ENCODE measurements at places on chromosomes 13 and 19.
A peak's percentile ranks its signal among the peaks of the same experiment; 100 is the strongest.

GRCh38 chr19:17981611-17982010, 14.7 kb downstream of the KCNN1 start:
- DNase-seq = no peak

GRCh38 chr13:51282322-51282721, 57.2 kb upstream of the SERPINE3 start:
- DNase-seq = no peak

DNA sequence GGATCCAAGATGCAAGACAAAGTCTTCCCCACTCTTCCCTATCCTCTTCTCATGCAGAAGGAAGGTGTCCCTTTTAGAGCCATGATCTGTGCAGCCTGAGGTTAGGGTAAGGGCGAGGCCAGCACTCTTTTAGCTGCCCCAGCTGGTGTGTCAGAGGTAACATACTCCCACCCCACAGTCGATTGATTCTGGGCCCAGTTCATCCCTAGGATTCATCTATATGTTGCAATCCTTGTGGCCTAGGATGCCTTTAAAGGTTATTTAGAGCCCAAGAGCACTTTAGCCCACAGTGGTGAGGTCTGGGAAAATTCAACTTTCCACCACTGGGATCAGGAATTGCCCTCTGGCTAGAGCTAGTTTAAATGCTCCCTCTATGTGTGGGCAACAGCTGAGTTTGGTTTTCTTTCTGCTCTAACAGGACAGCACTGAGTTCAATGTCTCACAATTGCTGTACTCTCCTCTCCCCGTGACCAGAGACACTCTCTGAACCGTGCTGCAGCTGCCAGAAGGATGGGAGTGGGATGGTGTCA, 201.3 kb upstream of the SERP2 start:
- DNase-seq = no peak

DNA sequence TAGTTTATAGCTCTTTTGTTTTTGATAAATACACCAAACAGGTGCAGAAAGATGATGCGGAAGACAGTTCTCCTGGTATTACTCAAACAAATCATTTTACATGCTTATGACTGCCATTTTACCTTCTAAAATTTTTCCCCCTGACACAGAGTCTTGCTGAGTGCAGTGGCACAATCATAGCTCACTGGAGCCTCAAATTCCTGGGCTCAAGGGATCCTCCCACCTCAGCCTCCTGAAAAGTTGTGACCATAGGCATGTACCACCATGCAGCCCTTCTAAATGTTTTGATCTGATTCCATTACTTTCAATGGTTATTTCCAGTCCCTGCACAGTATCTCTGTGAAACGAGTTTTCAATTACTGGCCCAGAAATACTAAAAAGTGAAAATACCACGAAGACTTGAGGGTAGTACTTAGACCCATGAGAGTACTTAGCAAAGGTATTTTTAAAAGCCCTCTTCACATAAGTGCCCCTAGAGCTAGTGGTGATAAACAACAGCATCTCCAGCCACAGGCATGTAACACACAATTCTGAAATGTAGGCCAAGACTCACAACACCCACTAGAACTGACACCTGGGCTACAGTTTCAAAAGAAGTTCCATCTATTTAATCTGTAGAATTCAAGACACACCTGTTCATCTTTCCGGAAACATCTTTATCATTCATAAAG, 11.3 kb downstream of the HSPH1 start:
- DNase-seq = no peak

DNA sequence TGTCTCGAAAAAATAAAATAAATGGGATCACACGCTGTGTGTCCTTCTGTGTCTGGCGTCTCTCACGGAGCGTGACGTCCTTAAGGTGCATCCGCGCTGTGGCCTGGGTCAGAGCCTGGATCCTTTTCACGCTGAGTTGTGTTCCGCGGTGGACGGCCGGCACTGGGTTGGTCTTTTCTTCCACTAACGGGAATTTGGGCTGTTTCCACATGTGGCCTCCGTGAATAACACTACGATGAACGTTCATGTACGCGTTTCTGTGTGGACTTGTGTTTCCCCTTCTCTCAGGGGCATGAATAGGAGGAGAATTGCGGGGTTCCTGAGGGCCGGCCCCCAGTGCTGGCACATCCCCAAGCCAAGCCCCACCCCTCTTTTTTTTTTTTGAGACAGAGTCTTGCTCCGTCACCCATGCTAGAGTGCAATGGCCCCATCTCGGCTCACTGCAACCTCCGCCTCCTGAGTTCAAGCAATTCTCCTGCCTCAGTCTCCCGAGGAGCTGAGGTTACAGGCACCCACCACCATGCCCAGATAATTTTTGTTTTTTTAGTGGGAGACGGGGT, 6.2 kb upstream of the PTBP1 start:
- no peak for DNase-seq

GRCh38 chr19:1343041-1343440, 40.7 kb upstream of the NDUFS7 start:
- no peak for DNase-seq

DNA sequence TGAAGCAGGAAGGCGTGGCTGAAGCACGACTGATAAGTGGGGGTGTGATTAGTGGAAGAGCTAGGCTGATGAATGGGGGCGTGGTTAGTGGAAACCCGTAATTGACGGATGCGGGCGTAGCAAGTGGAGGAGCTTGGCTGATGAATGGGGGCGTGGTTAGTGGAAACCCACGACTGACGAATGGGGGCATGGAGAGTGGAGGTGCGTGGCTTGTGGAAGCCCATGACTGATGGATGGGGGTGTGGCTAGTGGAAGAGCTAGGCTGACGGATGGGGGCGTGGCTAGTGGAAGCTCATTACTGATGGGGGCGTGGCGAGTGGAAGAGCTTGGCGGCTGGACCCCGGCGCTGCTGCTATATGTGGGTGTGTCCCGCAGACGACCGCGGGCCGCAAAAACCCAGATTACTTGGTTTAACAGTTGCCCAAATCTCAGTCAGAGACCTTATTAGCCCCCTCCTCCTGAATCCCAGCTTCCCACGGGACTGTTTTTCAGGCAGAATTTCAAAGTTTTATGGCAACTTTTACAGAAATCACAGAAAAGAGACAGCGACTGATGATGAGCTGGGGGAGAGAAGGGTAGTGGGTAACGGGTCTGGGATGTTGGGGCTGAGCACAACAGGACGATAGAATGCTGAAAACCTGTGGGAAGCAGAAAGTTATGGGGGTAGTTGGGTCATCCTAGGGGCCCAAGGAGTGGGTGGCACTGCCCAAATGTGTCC, 9.0 kb upstream of the MEIS3 start:
- DNase-seq = peak; percentile 82

DNA sequence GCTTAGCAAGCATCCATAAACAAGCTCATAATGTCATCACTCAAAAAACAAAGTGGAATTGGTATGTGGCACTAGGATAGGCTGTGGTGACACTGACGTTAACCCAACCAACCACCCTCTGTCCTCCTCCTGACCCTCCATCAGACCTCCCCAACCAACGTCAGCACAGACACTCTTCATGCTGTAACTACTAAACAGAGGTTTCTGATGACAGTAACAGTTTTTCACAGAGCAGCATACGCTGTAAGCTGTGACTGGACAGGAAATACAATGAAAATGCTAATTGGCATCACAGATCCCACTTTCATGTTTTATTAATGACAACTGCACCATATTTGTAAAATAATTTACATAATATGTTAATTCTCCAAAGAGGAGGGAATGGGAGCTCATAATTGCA, 238.0 kb downstream of the IRS2 start:
- no peak for DNase-seq

- no peak for DNase-seq
Observed at GRCh38 chr13:111559612-111560403, 239.4 kb downstream of the TEX29 start.

DNA sequence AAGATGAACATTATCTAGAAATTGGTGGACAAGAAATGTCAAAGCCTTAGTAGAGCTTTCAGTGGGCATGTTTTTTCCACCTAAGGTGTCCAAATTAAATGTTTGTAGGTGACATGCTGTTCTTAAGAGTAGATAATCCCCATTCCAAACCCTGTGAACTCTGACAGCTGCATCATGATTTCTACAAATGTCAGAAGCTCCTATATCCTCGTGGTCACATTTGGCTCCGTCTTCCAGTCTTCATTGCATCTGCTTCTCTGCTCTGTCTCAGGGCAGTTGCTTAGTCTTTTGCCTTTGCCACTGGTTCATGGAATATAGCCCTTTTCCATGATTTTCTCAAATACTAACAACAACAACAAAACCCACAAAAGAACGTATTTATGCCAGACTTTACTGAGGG, 234.5 kb downstream of the DLEU7 start:
- DNase-seq = no peak

- DNase-seq = no peak
Observed at GRCh38 chr13:99323488-99323887, 16.3 kb upstream of the GPR183 start.

DNA sequence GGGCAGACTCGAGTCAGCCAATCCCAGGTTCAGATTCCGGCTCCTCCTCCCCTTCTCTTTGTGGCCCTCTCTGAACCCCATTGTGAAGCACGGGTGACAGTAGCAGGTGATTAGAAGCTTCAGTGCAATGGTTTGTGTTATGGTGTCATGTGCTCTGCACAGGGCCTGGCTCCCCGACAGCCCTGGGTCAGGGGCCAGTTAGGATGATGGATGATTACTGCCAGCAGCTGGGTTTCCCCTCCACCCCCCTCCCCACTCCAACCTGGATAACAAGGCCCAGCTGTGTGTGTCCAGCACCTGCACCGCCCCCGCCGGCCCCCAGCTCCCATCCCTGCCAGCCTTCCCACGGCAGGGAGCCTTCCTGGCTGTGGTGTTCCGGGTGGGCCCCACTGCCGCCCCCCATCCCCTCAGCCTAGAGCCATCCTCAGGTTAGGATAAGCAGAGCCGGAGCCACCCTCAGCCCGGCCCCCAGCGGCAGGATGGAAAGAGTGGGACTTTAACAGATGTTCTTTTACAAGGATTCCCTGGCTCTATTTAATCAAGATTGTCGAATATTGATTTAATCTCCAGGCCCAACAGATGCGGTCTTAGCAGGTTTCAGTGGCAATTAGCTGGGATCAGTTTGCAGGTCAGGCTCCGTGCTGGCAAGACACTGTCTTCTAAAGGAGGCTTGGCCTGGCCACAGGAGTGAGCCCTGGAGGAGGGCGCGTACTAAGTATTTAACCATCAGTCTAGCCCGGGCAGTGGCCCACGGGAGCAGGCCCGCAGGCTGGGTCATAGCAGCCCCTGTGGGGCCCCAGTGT, 156.2 kb downstream of the SIPA1L3 start:
- no peak for DNase-seq

- no peak for DNase-seq
Observed at GRCh38 chr13:112261924-112262323, 114.2 kb upstream of the SPACA7 start.

- DNase-seq = no peak
Observed at GRCh38 chr19:32771596-32771995, 52.0 kb downstream of the TDRD12 start.

- DNase-seq = no peak
Observed at GRCh38 chr13:98406427-98406826, 170.5 kb downstream of the STK24 start.

DNA sequence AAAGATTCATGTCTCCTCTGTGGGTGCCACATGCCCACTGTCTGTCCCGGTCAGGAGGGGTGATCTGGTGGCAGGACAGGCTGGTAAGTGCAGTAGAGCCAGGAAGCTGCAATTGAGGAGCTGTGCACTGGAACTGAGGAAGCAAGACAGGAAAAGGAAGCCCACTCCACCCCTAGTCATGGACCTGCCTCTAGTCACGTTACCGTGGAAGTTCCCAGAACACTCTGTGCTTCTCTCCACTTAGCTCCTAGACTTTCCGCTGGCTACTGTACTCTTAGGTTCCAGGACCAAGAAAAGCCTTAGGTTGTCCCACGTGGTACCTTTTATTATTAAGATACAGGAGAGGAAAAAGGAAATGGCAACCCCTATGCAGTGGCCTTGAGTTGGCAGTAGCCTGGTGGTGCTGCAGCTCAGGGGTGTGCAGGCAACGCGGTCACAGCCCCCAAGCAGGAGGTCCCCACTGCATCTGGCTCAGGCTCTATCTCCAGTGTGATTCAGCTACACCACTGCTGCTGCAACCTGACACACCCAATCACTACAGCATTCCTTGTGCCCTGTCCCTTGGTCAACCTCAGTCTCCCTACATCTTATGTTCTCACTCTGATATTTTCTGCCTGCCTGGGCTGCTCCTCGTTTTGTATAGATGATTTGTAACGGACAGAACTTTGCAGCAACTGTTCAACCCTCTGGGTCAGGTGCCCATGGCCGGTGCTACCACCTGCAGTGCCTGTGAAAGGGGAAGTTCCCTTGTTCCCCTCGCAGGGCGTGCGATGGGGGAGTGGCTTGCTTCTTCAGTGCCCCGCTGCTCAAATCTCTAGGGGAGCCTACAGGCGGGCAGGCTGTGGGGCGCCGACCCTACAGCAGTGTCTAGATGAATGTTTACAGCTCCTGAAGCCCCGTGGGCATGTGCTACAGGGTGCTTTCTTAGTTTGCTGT, 24.4 kb upstream of the GPR12 start:
- no peak for DNase-seq

DNA sequence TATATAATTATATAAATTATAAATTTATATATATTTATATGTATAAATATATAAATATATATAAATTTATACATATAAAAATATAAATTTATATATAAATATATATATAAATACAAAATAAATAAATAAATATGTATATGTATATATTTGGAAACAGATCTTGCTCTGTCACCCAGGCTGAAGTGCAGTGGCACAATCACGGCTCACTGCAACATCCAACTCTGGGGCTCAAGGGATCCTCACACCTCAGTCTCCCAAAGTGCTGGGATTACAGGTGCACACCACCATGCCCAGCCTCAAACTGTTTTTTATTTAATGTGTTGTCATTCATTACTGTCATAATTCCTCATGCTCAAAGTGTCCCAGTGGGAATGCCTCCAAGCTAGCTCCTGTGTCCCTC, 25.2 kb upstream of the PDCD5 start:
- DNase-seq = no peak

DNA sequence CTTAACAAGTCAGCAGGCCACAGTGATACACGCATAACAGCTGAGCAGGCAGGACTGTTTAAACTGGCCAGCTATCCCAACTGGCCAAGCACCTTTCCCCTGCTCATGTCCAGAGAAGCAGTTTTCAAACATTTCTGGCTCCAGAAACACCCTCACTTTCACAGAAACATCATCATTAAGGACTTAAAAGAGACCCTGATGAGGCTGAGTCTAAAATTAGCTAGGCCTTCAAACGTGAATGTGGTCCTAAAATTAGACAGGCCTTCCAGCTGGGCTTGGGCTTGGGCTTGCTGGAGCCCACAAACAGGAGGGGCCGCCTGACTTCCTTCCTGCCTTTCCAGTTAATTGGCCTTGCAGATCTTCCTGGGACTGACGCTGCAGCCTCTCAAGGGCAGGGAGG, 334.2 kb downstream of the DNAJC15 start:
- no peak for DNase-seq

- no peak for DNase-seq
Observed at GRCh38 chr13:40485611-40486517, 180.6 kb downstream of the FOXO1 start.

DNA sequence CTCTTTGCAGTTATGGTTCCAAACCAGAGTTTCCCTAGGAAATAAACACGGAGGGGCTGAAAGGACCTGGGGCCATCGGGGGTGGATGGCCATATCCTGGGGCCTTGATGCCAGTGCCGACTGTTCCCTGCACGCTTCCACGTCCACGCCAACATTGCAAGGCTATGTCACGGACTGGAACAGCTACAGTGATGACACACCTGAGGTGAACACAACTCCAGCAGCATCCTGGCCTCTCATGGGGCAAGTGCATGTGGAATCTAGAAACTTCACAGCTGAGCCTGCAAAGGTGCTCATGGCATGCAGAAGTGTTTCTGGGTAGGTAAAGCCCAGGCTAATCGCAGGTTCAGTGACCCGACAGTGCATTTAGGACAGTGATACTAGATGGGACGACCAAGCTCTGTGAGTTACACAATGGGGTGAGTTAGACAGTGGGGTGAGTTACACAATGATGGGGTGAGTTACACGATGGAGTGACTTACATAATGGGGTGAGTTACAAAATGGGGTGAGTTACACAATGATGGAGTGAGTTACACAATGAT, 52.0 kb upstream of the GAS6 start:
- DNase-seq = no peak
